ENCODE measurements at places on chromosomes 12 and 14.

DNA sequence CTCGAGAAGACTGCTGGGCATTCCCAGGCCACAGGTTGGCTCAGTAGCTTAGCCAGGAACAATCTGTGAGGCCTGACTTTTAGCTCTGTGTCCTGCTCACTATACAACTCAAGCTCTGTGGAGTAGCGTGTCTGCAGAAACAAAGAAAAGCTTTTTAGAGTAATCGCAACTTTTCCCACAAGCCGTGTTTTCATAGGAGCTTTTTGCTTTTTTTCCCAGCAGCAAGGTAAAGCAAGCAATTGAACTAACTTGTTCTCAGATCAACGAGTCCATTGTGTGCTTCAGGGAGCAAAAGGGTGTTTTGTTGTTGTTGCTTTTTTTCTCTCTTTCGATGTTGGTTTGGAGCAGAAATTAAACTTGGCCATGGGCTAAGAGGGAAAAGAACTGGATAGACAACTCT lies 97.3 kb upstream of the BCL2L14 start:
- DNase-seq: no peak

DNA sequence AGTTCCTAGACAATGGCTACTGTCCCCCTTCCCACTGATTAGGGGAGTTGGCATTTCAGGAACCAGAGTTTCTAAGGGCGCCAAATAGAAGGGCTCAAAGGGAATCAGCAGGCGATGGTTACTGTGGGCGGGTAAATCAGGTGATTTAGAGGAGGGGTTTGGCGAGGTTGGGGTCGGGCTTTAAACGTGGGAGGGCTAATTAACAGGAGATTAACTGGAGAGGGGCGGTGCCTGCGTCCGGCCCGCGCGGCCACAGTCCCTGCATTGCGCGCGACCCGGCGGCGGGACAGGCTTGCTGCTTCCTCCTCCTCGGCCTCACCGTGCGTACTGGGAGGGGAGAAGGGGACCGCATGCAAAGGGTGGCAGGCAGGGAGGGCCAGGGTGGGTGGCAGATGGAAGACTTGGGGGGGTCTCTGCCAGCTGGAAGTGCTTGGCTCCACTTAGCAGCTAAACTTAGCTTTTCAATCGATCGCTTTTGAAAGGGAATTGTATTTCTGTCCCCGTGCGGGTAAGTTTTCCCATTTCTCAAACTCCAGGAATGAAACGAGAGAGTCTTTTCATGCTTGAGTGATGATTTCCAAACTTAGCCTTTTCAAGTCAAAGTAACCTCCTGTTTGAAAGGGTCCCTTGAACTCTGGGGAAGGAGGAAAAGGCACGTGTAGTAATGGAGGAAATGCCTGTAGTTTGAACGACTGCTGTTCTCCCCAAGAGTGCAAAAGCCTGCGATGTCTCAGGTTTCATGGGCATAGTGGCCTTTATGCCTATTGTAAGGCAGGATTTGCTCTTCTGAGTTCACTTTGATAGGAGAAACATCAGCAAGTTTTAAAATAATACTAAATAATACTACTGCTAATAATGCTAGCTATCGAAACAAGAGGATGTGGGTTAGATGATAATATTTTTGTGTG lies at the start of gene MGST1:
Gene MGST1 (plus strand): TSS at position 255 of the 908 bp plus-strand sequence. CDS start 6,608 bp downstream, outside the sequence.
- DNase-seq: no peak

DNA sequence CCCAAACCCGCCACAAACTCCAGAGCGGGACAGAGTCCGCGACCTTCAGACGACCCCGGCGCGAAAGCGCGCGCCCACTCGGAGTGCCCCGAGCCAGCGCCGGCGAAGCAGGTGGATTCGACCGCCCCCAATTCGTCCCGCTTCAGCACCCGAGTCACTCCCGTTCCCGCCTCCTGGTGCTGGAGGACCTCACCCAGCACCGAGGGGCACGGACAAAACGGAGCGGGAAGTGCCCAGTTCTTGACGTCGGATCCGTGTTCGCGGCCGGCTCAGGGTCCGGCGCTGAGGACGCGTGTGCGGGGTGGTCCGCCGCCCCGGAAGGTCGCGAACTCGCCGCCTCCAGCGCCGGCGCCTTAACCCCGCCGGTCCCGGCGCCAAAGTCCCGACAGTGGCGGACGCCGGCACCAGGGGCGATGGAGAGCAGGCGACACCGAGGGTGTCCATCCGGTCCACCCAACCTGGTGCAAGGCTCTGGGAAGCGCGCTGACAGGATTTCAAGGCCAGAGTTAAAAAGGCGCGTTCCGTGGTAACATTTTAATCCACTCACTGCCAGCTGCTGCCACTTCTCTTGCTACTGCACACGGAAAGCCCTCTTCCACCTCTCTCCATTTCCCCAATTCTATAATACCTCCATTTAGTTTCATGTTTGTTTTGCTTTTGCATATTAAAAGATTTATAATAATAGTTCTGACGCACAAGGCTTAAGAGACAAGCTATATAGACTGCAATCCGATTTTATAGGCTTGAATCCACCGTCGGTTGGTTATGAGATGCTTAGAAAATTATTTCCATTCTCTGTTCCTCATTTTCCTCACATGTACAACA lies 240.0 kb upstream of the CPNE8 start:
- DNase-seq: no peak

GRCh38 chr14:50303744-50304471 lies 8.1 kb downstream of the L2HGDH start:
- DNase-seq: no peak

DNA sequence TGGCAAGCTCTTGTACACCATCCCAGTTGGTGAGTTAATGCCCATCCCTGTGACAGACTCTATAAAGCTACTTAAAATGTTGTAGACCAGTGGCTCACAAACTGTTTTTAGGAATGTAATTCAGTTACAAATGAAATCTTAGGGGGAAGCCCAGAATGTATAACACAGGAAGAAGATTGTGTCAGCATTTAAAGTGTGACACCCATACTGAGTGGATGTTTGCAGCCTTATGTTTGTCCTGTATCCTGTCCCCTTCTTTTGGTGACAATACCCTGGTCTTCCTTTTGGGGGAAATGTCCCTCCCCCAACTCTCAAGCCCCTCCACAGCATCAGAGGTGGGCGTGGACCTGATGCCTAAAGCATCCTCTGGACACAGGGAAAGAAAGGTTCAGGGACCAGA lies 47.6 kb upstream of the FAM222A start:
- no peak for DNase-seq

GRCh38 chr12:118061873-118062843 lies 1.2 kb upstream of the WSB2 start:
- no peak for DNase-seq

DNA sequence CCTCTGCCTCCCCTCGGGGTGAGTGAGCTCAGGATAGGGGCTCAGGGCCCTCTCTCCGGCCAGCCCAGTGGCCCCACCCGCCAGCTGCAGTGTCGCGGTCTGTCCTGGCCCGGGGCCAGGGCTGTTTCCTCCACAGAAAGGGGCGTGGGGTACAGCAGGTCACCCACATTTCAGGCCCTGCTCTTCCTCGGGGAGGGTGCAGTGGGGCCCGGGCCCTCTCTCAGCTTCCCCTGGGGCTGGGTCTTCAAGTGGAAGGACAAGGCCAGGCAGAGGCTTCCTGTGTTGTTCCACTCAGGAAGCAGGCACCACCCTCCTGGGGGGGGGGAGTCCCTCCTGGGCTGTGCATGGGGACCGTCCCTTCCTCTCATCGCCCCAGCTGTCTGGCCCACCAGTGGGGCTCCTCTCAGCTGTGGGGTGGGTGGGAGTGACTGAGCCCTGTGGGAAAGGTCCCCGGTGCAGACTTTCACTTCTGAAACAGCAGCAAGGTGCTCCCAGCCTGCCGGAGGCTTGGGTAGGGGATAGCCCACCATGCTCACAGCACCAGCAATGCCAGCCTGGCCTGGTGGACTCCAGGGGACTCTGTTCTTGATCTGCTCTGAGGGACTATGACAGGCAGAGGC lies 3.7 kb downstream of the GPR132 start:
- DNase-seq: no peak

DNA sequence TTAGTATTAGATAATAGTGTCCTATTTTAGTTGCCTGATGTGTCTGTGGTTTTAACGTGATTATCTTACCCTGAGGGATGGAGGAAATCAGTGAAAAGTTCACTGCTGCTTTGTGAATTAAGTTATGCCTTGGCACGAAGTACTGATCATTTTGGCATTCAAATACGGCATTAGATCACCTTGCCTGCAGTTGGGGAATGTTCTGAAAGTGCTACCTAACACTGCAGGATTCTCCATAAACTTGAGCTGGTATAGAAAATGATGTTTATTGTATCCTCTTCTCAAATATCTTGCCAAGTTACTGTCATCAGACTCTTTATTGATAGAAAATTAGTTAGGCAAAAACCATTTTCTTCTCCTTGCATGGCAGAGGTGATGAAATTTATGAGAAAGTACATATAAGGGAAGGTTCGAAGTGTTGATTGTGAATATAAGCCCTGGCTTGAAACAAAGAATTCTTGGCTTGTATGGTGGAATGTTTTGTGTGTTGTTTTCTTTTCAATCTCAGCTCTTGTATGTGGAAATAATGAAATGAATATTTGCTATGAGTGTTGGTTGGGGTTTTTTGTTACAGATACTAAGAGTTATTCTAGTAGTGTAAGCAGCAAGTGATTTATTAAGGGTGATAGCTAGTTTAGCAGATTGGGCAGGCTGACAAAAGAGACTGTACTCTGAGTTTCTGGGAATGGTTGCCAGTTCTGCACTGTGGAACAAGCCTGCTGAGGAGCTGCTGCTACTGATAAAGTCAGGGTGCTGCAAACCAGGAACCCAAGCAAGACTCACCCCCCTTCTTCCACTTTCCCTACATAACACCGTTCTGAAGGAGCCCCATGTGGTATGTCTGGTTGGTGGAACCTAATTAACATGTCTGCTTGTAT lies 448.3 kb downstream of the PCNX1 start:
- no peak for DNase-seq

GRCh38 chr14:61099216-61099835 lies 118.3 kb downstream of the SLC38A6 start:
- DNase-seq: no peak

DNA sequence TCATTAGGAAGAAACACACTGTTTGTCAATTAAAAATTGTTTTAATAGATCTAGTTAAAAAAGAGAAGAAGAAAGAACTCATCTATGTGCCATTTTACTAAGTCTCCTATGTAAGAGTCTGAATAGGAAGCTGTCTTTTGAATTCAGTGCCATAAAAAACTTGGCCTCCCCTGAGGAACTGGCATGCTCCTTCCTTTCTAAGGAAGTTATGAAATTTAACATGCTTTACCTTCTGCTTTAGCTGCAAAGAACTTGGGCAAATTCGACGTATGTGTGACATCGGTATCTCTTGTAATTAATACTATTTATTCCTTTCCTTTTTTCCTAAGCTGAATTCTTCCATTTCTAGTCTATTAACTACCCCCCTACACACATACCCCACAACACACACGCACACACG lies 12.5 kb downstream of the TM7SF3 start:
- DNase-seq: no peak

DNA sequence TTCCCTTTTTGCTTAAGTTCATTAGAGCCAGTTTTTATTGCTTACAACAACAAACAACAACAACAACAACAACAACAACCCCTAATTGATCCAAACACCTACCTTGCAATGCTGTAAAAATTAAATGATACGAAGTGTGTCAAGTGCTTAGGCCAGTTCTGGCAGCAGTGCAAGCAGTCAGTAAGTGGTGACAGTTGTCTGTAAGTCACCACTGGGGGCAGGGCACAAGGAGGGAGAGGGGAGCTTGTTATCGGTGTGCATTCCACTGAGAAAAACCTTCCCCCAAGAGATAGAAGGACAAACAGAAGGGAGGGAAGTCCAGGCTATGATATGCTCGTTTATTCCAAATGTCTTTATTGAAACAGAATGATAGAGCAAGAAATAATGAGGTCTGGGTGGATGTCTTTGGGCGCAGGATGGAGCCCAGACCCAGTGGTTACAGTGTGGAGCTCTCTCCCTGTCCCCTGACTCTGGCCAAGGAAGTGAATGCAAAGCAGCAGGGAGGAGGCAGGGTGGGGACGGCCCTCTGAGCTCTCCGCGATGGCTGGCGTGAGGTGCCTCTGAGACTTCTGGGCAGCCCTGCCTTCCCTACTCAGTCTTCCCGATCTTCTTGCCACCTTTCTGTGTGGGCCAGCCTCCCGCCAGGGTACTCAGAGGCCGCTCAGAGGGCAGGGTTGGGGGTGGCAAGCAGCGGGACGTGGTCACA lies 6.5 kb downstream of the SLC22A17 start:
- no peak for DNase-seq

GRCh38 chr12:5873281-5873919 lies 71.7 kb downstream of the ANO2 start:
- no peak for DNase-seq

DNA sequence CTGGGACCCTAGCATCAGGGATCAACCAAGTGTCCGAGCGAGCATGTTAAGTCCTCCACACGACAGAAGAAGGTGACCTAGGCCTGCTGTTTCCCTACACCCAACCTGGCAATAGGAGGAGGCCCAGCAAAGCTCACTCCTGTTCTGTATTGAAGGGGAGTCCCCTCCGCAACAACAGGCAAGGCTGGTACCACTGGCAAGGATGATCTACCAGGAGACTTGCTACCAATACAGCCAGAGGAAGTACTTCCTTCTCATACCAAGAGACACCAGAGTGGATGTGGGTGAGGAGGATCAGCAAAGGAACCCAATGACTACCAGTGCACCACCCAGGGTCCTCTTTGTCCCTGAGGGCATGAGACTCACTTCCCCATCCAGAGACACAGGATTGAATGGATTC lies 4.9 kb downstream of the KLRC1 start:
- DNase-seq: no peak

DNA sequence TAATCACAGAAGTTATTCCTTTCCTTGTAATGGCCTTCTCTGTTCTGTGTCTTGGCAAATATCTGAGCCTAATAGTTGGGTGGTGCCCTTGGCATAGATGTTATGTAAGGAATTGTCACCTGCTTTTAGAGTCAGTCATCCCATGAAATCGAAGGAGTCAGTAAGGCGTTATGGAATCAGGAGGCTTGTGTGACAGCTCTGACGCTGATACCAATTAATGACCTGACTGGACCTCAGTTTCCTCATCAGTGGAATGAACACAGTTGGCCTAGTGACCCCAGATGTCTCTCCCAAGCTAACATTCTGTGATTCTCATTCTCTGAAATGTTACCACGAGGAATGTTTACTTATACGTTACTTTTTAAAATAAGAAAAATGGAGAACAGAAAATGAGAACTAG lies 32.1 kb downstream of the TXNRD1 start:
- DNase-seq: no peak

DNA sequence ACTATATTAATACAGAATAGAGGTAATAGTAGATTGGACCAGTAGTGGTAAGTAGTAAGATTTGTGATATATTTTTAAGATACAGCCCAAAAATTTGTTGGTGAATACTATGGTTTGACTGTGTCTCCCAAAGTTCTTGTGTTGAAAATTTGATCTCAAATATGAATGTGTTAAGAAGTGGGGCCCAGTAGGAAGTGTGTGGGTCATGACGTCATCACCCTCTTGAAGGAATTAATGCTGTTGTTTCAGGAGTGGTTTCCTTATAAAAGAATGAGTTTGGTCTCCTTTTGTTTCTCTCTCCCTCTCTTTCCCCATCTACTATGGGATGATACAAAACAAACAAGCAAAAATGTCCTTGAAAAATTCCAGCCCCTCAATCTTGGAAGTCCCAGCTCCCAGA lies 16.3 kb downstream of the LUM start:
- DNase-seq: no peak

DNA sequence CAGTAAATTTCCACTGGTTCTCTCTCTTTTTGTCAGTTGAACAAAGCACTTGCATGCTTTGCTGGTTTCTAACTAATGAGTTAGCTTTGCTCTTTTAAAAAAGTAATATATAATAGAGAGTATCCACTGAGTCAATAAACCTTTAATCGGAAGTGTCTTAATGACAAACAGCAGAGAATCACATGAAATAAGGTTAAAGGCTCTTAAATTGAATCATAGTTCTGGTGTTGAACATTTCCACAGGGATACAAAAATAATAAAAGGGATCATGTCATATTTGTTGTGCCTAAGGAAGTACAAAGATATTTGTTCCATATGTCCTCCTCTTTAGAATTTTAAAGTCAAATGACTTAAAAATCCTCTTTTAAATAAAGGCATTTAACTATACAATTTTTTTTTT lies 362.6 kb downstream of the LRIG3 start:
- DNase-seq: no peak
